ENCODE measurements at places on chromosomes 6 and 20.

GRCh38 chr20:48603116-48603818, 224.5 kb downstream of the PREX1 start:
- DNase-seq: no peak

DNA sequence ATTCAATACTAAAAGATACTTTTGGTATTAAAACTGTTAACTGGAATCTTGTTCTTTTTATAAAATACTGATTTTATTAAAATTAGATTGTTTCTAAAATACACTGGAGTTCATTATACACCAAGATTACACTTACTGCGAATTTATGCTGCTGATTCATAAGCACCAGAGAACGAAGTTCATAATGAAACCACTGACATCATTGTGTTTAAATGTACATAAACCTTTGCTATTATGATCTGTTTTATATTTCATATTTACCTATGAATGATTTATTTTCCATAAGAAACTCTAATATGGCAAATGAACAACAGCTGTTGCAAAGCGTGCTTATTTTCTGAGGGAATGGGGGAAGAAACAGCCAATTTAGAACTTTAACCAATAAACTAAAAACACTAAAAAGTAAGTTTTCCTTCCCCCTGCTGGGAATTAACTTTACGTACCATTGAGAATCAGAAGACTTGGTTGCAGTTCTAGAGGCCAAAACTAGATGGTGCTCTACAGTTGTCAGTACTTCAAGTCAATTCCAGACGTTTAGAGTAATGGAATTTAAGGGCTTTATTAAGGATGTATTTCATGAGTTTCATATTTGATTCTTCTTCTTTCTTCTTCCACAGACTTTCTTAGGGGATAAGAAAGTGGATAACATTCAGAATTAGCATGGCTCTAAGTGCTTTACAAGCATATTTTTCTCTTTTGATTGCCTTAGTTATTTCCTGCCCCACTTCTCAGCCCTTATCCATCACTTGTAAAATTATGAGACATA, 30.8 kb upstream of the COL19A1 start:
- peak; percentile 90 for DNase-seq

DNA sequence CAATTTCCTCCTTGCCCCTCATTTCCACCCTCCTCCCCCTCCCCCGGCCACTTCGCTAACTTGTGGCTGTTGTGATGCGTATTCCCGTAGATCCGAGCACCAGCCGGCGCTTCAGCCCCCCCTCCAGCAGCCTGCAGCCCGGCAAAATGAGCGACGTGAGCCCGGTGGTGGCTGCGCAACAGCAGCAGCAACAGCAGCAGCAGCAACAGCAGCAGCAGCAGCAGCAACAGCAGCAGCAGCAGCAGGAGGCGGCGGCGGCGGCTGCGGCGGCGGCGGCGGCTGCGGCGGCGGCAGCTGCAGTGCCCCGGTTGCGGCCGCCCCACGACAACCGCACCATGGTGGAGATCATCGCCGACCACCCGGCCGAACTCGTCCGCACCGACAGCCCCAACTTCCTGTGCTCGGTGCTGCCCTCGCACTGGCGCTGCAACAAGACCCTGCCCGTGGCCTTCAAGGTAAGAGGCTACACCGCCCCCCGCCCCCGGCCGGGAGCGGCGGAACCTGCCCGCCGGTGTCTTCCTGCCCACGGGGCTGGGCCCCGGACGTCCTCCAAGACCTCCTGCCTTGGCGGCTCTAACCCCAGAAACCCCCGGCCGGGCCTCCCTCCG, 44.9 kb upstream of the SUPT3H start:
- DNase-seq: peak; percentile 63

GRCh38 chr20:18213002-18213401, 75.3 kb upstream of the ZNF133 start:
- DNase-seq: no peak

- no peak for DNase-seq
Observed at GRCh38 chr6:166584853-166585429, 1.5 kb downstream of the RAMACL start.

DNA sequence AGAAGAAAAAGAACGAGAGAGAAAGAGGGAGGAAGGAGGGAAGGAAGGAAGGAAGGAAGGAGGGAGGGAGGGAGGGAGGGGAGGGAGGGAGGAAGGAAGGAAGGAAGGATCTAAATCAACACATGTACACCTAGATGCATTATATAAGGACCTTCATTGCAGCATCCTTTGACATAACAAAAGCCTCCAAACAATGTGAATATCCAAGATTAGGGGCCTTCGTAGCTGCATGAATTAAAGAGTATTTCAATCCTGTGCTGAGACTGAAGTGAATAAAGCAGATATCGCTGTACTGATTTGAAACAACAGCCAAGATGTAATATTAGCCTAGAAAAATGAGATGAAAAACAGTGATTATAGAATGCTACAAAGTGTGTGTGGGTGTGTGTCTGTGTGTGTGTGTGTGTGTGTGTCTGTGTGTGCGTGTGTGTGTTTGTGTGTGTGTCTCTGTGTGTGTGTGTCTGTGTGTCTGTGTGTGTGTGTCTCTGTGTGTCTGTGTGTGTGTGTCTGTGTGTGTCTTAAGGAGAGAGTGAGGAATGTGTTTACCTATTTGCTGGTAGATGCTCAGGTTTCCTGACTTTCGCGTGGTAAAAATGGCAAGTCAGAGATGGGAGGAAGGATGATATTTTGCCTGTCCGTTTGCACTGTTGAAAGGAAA, 129.0 kb upstream of the PTPN1 start:
- DNase-seq: no peak

DNA sequence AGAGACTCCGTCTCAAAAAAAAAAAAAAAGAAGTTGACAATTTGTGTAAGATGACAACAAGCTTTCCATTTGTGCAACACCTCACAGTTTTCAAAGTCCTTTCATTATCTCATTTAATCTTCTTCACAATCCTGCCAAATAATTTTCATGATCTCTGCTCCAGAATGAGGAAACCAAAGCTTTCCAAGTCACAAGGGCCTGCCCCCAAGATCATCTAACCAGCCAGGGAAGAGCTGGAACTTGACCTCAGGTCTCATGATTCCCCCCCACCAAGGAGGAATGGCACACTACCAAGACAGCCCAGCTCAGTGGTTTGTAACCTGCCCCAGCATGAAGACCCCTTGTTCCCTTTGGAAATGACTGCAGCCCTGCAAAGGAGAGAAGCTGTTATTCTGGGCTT, 74.0 kb upstream of the PIM1 start:
- DNase-seq: no peak

- no peak for DNase-seq
Observed at GRCh38 chr6:122069932-122070331, 329.5 kb upstream of the HSF2 start.

- no peak for DNase-seq
Observed at GRCh38 chr20:3603108-3603507, 60.1 kb downstream of the GFRA4 start.

- peak; percentile 90 for DNase-seq
Observed at GRCh38 chr20:25399037-25399430, 8.4 kb upstream of the ABHD12 start.

DNA sequence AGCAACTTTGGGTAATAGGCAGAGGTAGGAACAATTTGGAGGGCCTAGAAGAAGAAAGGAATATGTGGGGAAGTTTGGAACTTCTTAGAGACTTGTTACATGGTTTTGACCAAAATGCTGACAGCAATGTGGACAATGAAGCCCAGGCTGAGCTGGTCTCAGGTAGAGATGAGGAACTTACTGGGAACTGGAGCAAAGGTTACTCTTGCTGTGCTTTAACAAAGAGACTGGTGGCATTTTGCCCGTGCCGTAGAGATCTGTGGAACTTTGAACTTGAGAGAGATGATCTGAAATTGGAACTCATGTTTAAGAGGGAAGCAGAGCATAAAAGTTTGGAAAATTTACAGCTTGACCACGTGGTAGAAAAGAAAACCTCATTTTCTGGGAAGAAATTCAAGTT, 28.3 kb upstream of the TMEM200A start:
- no peak for DNase-seq

DNA sequence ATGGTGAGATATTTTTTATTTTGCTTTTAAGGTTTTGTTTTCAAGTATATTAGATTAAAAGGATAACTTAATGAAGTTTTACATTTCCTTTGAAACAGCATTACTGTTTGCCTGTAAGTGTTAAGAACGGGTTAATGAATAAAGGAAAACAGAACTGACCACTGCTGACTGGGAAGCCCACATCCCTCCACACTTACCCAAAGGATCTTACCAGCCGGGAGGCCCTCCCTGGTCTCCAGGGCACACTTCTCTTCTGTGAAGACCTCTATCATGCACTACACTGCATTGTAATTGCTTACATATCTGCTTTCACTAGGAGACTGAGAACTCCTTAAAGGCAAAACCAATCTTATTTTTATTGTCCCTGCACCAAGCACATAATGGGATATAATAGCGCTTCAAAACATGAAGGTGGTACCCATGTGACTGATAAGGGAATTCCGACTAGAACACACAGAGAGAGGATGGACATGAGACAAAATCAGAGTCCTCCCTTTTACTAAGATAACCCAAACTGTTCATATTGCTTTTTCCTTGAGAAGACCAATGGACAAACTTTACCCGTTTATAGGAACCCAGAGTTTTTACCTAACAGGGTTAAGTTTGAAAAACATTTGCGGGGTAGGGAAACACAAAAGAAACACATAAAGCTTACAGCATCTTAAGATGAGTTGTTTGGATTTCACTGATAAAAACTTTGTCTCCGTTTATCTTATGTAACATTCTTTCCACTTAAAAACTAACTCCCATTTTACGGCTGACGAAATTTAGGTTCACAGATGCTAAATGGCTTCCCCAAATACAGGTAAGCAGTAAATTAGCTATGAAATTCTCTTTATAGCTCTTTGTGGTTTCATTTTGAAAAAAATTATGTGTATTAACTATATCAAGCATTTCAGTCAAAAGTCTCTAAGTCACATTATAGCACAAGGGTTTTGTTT, 8.7 kb downstream of the EZR start:
- no peak for DNase-seq

DNA sequence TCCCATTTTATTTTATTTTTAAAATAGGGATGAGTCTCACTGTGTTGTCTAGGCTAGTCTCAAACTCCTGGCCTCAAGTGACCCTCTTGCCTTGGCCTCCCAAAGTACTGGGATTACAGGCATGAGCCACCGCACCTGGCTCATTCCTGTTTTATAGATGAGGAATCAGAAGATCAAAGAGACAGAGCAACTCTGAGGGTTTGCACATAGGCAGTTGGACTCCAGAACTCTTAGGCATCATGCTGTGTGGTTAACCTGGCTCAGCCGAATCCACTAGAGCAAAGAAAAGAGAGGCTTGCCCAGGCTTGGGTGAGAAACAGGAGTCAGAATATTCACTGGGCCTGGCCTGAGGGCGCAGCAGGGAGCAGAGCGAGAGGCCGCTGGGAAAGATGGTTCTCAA, 9.4 kb downstream of the MYH7B start:
- DNase-seq: no peak

- DNase-seq: peak; percentile 83
Observed at GRCh38 chr6:160919723-160920440, 71.7 kb upstream of the MAP3K4 start.

DNA sequence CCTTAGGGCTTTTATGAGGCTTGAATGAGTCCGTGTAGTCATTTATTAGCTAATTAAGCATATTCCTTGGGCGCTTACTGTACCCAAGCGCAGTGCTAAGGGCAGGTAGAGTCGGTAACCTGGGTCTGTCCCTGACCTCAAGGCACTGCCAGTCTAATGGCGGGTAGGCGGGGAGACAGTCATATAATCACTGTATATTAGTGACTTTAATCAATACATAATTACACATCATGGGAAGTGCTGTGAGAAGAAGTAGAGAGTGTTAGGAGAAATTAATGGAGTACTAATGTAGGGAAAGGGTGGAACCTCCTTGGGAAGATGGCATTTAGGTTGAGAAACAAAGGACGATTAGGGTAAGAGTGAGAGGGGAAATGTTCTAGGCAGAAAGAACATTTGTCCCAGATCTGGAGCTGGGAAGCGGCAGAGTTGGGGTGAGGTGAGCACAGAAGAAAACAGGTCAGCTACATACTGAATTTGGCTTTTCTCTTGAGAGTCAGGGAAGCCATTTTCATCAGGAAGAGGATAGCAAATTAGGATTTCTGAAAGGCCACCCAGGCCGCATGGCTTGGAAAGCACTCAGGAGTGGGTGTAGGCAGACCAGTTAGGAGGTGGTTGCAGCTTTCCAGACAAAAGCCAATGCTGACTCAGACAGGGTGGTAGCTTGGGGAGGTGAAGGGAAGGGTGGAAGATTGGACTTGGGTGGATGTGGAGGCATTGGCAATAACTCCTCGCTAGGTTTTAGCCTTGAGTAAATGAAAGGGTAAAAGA, 954 bp upstream of the BLCAP start:
- no peak for DNase-seq

DNA sequence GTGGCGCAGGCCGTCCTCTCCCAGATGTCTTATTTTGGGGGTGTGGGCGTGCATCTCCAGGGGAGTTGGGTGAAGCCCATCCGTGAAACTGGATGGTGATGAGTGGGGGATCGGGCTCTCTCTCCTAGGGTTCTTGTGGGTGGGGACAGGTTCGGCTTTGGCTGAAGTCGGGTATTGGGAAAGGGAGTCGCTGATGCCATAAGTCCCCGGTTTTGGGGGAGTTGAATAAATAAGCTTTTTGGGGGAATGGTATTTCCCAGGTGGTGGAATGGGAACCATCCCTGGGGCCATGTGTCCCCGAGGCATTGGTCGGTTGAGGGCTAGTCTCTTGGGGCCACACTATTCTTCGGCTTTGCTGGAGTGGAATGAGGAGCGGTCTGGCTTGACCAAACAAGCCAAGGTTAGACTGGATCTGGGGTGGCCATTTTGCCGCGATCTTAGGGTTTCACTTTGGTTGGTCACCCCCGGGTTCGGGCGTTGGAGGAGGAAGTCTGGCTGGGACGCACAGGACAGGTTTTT, 481 bp downstream of the ZNF133 start:
- DNase-seq: no peak

DNA sequence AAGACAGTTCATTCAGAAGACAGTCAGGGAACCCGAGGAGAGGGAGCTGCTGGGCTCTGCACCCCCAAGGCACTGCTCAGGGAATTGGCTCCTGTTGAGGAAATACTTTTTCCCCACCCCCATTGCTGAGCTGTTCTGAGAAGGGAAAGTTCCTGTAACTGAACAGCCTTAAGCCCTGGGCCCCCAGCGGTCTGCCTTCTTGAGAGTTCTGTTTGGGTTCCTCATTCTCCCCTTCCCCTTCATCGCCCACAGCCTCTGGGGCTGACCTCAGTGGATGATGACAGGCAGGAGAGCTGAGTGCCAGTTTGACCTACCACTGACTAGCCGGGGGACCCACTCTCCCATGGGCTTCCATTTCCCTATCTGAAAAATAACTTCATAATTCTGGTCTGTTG, 10.7 kb downstream of the HCK start:
- no peak for DNase-seq

DNA sequence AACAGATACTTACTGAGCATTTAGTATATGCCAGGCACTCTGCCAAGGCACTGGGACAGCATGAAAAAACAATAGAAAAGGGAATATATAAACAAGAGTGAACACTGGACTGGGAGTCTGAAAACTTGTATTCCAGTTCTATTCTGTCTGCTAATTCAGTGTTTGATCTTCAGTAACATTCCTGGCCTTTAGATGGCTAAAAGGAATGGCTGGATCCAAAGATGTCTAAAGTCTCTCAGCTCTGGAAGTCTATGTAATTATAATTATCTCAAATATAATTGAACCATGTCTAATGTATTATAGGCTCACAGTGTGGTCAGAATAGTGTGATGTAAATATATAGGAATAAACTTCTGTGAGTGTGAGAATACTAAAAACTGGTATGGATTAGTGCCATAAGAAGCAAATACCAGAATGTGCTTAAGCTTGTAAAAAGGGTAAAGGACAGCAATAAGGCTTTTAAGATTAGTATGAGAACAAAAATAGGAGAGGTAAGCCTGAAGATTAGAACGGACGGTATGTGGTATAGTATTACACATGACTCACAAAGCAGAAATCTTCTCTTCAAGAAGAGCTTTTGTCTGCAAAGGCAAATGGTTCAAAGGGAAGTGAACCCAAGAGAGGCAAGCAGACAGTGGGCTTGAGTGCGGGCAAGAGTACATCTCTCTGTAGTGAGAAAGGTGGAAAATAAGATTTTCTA, 68.5 kb downstream of the TMEM200A start:
- peak; percentile 63 for DNase-seq

Data from adipocyte (in vitro differentiated cells).